Endodermal cell (in vitro differentiated cells): ENCODE measurements at places on chromosomes 5 and 9. TPM values are rescaled to one million over a fixed set of nuclear protein-coding genes. Genes with fewer than 3 reads are reported as not detected.

The FOXD4 gene
- total RNA-seq = 0.25 TPM in 1 of 3 replicates, not detected in the others

The LCN1 gene
- total RNA-seq = not detected in 2 replicates

The ANXA1 gene
- 8.9 and 12.4 TPM in 2 replicates for total RNA-seq

The FGF1 gene
- 0.77 and 2.1 TPM in 2 replicates for total RNA-seq

GRCh38 chr5:100186181-100186580 lies 349.0 kb upstream of the FAM174A start:
- H3K27ac ChIP-seq = no peak overlapping the region
- H3K36me3 ChIP-seq = no peaks in the 10 kb centered on the region
- no peaks in the 10 kb centered on the region for H3K4me1 ChIP-seq
- H3K27me3 ChIP-seq = no peaks in the 10 kb centered on the region
- H3K4me3 ChIP-seq = no peak overlapping the region

DNA sequence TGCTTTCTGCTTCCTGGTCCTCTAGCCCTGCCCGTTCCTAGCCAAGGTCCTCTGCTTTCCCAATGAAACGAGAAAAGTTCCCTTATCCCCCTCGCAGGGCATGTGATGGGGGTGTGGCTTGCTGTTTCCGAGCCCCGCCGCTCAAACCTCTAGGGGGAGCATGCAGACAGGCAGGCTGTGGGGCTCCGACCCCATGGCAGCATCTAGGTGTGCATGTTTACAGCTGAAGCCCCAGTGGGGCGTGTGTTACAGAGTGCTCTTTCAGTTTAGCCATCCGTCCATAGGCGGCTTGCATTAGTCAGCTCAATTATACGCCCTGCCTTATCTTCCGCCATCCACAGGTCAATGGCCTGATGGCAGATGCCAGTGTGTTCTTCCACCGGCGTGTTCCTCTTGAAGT lies 48.3 kb upstream of the SPATA31E1 start:
- no peaks in the 10 kb centered on the region for H3K27me3 ChIP-seq
- H3K36me3 ChIP-seq = no peaks in the 10 kb centered on the region
- H3K4me3 ChIP-seq = no peak overlapping the region
- no peak overlapping the region for H3K27ac ChIP-seq
- H3K4me1 ChIP-seq = peaks cover 13% of the 10 kb centered on the region

- no peaks in the 10 kb centered on the region for H3K4me1 ChIP-seq
- peaks cover 43% of the 10 kb centered on the region for H3K36me3 ChIP-seq
- no peak overlapping the region for H3K27ac ChIP-seq
- H3K4me3 ChIP-seq = no peak overlapping the region
- H3K27me3 ChIP-seq = no peaks in the 10 kb centered on the region
These were observed 38.6 kb downstream of the AMBP start for GRCh38 chr9:114039484-114039883.

DNA sequence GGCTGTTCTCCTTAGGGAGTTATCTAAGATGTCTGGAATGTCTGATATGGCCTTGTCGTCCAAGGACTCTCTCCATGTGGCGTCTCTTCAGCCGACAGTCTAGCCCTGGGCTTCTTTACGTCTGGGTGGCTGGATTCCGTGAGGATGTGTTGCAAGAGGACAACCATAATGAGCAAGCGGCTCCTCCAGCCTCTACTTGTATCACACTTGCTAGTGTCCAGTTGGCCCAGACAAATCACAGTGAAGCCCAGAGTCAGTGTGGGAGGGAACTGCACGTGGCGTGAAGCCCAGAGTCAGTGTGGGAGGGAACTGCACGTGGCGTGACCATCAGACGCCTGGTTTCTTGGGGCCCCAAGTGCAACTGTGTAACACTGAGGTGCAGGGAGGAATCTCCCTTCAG lies 61.1 kb downstream of the COL23A1 start:
- no peaks in the 10 kb centered on the region for H3K36me3 ChIP-seq
- no peaks in the 10 kb centered on the region for H3K27me3 ChIP-seq
- no peak for DNase-seq
- peaks cover 13% of the 10 kb centered on the region for H3K4me1 ChIP-seq

DNA sequence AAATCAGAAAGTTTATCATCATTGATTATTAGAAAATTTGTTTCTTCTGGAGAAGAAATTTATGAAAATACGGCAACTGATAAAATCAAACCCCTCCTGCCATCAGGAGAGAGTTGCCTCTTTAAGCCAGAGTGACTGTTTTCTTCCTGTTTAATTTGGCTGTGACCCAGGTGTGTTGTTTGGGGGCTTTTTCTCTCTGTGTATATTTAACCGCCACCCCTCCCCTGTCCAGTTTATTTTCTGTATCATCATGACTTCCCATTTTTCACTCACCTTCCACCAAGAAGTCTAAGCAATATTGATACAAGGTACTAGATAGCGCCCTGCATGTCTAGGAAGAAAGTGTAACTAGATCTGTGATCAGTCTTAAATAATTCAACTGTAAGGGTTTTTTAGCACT lies 50.1 kb downstream of the FAM78A start:
- no peaks in the 10 kb centered on the region for H3K27me3 ChIP-seq
- no peak overlapping the region for H3K27ac ChIP-seq
- no peaks in the 10 kb centered on the region for H3K4me1 ChIP-seq
- H3K36me3 ChIP-seq = peaks cover 63% of the 10 kb centered on the region
- no peak for DNase-seq

DNA sequence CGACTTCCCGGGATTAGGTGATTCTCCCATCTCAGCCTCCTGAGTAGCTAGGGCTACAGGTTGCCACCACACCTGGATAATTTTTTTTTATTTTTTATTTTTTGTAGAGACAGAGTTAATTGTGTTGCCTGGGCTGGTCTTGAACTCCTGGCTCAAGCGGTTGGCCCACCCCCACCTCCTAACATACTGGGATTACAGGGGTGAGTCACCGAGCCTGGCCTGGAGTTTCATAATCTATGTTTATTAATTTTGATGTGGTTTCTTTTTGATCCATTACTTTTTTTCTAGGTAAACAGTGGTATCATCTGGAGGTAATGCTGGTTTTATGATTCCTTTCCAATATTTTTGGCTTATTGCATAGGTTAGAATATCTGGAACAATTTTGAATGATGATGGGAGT lies 54.2 kb downstream of the KIAA1958 start:
- no peaks in the 10 kb centered on the region for H3K36me3 ChIP-seq
- no peak overlapping the region for H3K4me3 ChIP-seq
- H3K27ac ChIP-seq = no peak overlapping the region
- no peaks in the 10 kb centered on the region for H3K27me3 ChIP-seq
- DNase-seq = no peak
- no peaks in the 10 kb centered on the region for H3K4me1 ChIP-seq

DNA sequence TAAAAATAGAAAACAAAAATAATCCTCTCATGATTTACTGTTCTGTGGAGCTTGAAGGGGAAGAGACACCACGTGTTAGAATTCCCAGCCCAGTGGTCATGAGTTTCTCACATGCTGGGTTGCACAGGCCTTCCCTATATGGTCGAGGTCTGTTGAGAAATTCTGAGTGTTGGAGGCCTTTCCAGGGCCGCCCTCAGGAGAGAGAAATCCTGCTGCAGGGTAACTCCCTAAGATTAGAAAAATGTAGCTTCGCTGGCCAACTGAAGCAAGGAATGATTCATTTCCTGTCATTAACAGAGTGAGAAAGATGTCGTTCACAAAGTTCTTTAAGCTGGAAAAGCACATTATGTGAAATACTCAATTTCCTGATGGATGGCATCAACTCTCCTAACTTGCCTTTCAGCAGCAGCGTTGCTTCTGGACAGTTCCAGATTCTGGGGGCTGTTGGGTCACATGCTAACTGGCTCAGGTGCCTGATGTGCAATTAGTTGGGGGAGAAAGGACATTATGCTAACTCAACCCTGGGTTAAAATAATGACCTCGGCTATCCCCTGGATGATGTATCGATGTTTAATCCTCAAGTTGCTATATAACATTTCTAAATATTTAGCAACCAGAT lies 104.8 kb upstream of the CD180 start:
- DNase-seq = no peak
- H3K36me3 ChIP-seq = no peaks in the 10 kb centered on the region
- no peaks in the 10 kb centered on the region for H3K27me3 ChIP-seq
- no peak overlapping the region for H3K4me3 ChIP-seq
- no peak overlapping the region for H3K27ac ChIP-seq
- H3K4me1 ChIP-seq = no peaks in the 10 kb centered on the region

GRCh38 chr5:8842971-8843551 lies 702.8 kb downstream of the SEMA5A start:
- H3K27ac ChIP-seq = peak overlapping the region; percentile 55
- H3K4me1 ChIP-seq = no peaks in the 10 kb centered on the region
- no peaks in the 10 kb centered on the region for H3K36me3 ChIP-seq
- H3K4me3 ChIP-seq = no peak overlapping the region
- H3K27me3 ChIP-seq = no peaks in the 10 kb centered on the region

GRCh38 chr9:137383784-137384756 lies 38.9 kb downstream of the EXD3 start:
- H3K36me3 ChIP-seq = no peaks in the 10 kb centered on the region
- H3K4me1 ChIP-seq = peaks cover 4% of the 10 kb centered on the region
- no peak overlapping the region for H3K4me3 ChIP-seq
- H3K27ac ChIP-seq = peak overlapping the region; percentile 32
- DNase-seq = peak; percentile 37

- no peaks in the 10 kb centered on the region for H3K27me3 ChIP-seq
- H3K4me3 ChIP-seq = no peak overlapping the region
- H3K4me1 ChIP-seq = peaks cover 4% of the 10 kb centered on the region
These were observed 331.9 kb upstream of the CCNG1 start for GRCh38 chr5:163105456-163105855.

DNA sequence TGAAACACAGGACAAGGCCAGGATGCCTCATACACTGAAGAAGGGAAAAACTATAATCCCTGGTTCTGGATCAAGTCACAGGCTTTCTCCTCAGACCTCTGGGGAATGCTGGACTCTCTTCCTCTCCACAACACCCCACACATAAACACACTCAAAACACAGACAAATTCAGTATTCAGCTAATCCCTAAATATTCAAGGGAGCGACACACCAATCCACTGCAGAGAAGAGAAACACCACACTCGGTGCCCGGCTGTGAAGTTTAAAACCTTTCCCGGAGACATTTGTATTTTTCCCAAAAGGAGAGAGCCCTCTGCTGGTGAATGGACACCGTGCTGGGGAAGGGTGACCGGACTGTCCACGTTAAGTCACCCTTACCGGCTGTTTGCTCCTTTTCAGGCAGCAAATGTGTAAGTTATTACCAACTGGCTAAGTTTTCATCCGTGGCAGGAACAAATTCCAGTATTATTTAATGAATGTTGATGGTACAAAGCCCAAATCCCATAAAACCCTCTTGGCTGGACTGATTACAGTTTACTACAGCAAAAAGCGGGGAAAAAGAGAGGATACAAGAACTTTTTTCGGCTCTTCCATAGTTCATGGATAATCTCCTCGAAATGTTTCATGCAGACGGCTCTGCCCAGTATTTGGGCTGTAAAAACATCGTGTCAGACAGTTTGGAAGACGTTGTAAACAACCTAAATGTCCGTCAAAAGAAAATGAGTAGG lies 130.9 kb upstream of the SLC30A5 start:
- H3K36me3 ChIP-seq = no peaks in the 10 kb centered on the region
- H3K27me3 ChIP-seq = no peaks in the 10 kb centered on the region
- H3K27ac ChIP-seq = no peak overlapping the region
- H3K4me3 ChIP-seq = no peak overlapping the region
- DNase-seq = peak; percentile 91
- peaks cover 2% of the 10 kb centered on the region for H3K4me1 ChIP-seq

- no peak overlapping the region for H3K27ac ChIP-seq
- peaks cover 57% of the 10 kb centered on the region for H3K27me3 ChIP-seq
- no peaks in the 10 kb centered on the region for H3K4me1 ChIP-seq
- DNase-seq = no peak
- no peaks in the 10 kb centered on the region for H3K36me3 ChIP-seq
These were observed 11.4 kb downstream of the FOXE1 start for GRCh38 chr9:97864396-97864795.

- H3K4me3 ChIP-seq = no peak overlapping the region
- H3K4me1 ChIP-seq = peaks cover 7% of the 10 kb centered on the region
- H3K27ac ChIP-seq = no peak overlapping the region
- DNase-seq = no peak
- H3K36me3 ChIP-seq = no peaks in the 10 kb centered on the region
These were observed 170.1 kb upstream of the S1PR3 start for GRCh38 chr9:88821033-88821745.

- H3K4me1 ChIP-seq = no peaks in the 10 kb centered on the region
- H3K27me3 ChIP-seq = no peaks in the 10 kb centered on the region
- no peak overlapping the region for H3K4me3 ChIP-seq
These were observed 1.1 kb upstream of the GPX3 start for GRCh38 chr5:151019331-151019730.

DNA sequence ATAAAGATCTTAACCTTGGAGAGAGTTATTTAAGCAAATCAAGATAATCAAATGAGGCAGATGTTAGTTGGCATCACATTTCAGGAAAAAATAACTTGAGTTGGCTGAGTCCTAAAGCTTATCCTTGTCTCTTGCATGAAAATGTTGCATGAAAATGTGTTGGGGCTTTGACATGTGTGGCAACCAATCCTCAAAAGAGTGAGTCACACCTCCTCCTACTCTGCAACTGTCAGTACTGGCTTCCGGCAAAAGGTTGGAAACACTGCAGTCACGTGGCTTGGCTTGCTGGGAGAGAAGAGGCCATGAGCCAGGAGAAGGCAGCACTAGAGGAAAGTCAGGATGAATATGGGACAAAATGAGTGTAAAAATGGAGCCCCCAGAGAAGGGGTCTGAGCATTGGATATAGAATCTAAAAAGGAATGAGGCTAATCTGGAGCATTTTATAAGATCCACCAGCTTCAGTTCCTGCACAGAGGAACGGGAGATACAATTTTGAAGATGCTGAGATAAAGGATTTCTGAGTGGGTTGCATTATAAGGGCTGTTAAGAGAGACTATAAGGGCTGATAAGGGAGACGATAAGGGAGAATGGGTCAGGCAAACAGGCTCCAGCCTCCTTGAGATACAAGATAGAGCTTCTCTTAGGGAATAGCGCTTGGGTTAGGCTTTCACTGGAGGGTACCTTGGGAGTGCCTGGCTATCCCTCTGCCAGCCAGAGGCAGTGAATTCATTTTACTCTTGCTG lies 43.1 kb downstream of the SPATA31D1 start:
- H3K27me3 ChIP-seq = peaks cover 6% of the 10 kb centered on the region
- DNase-seq = peak; percentile 69
- H3K4me3 ChIP-seq = no peak overlapping the region
- H3K4me1 ChIP-seq = peaks cover 6% of the 10 kb centered on the region

DNA sequence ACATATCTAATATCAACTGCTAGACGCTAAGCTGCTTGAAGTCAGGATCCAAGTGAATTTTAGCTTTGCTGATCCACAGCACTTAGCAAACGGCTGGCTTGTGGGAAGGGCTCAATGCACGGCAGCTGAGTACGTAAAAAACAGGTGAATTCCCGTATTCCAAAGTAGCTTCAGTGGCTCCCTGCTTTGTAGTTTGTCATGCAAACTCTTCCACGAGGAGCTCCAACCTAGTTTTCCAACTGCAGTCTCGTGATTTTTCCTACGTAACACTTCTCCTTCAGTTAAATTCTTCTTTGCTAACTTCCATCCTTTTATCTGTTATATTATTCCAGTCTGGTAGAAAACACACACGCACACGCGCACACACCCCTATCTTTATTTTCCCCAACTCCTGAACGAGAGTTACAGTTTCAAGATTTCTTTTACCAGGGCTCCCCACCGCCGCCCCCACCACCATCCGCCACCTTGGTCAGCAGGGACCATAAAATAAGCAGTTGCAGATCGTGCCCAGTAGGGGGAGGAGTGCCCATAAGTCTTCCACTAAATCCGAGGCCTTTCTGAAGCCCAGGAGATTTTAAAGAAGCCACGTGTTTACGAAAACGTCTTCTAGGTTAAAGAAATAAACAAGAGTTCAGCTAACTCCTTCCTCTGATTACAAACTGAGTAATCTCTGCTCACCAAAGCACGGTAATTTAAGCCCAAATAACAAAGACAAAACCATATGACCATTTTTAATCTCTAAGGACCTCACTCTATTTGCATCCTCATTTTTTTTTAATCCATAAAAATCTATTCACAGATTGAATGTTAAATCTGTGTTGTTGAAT lies 34.8 kb upstream of the TRIO start:
- no peak overlapping the region for H3K27ac ChIP-seq
- H3K27me3 ChIP-seq = no peaks in the 10 kb centered on the region
- no peaks in the 10 kb centered on the region for H3K4me1 ChIP-seq
- no peak overlapping the region for H3K4me3 ChIP-seq
- H3K36me3 ChIP-seq = no peaks in the 10 kb centered on the region
